Thymus (tissue), 14 donors: ENCODE measurements at places on chromosomes 3 and 15. TPM values are rescaled to one million over a fixed set of nuclear protein-coding genes. Genes with fewer than 3 reads are reported as not detected.

AP3B2 gene
- total RNA-seq, result 0.33 TPM

CFAP100 gene
- not detected for total RNA-seq

- DNase-seq, result no peak
Measured at GRCh38 chr15:71329497-71330260, 214.4 kb downstream of the THSD4 start.

GRCh38 chr3:100725935-100726513 lies 16.7 kb downstream of the TFG start:
- no peak for DNase-seq

DNA sequence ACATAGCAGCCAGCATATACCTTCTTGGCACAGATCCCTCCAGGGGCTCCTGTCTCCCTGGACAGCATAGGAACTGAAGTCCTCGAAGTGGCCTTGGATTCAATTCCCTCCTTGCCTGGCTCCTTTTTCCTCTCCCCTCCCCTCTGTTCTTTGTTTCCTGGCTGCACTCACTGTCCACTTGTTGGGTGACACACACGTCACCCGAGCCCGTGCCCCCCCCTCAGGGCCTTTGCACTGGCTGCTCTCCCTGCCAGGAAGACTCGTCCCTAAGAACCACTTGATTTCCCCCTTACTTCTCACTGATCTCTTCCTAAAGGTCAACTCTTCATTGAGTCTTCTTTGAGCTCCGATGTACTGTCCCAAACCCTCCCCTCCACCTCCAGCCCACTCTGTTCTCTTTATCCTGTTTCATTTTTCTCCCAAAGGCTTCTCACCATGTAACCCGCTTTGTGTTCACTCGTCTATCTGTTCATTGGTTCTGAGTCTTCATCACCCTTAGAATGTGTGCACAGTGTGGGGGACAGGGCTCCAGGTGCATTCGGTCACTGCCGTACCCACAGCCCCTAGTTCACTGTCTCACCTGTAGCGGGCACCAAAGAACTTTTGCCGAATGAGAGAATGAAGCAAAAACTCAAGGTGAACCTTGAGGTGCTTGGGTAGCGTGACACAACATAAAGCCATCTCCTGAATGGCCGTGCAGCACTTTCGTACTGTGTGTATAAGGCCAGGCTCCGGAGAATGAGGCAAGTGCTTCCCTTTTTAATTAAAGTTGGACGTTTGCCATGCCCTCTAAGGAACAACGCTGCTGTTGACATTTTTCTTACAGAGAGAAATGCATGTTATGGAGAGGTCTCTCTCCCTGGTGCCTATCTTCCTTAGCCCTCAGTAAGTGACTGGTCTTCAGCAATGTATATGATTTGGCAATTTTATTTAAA lies 74.0 kb downstream of the CHRNA7 start:
- DNase-seq, result no peak

DNA sequence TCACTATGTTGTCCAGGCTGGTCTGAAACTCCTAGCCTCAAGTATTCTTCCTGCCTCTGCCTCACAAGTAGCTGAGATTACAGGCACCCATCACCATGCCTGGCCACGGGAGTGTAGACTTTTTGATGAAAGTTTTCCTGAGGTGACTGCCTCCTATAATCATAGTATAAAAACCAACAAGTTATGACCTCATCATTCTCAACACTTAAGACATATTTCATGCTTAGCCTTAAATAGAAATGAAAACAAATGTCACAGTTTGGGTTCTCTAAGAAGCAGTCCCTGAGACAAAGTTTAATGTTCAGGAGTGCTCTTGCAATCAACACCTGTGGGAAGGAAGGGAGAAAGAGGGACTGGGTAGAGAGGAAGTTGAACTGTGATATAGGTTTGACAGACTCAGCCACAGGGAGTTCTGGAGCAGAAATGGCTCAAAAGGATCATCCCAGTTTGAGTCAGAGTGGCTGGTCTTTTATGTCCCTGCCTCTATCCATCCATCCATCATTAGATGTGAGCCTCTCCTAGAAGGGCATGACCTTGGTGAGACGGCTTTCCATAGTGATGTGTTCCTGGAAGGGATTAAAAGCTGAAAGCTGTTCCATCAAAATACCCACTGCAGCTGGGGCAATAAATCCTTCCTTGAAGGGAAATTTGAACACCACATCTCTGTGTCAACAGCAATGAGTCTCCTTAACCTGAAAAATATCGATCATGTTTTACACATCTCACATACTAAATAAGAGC lies 16.2 kb upstream of the ABHD5 start:
- no peak for DNase-seq

DNA sequence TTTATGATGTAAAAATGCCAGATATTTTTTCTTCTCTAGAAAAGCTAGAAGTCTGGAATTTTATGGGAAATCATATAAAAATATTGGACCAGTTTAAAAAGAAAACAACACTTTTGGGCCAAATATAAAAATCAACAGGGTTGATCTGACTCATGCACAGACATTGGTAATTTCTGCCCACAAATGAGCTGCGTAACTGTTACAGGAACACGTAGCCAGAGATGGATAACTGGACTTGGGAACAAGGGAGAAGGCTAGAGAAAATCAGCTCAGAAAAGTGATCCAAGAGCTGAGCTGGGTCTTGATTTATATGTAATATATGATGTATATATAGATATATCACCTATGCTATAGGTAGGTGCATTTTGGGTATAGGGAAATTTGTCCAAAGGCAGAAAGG lies 36.8 kb upstream of the NAALADL2 start:
- no peak for DNase-seq
